ENCODE measurements at places on chromosomes 1 and 21.
A peak's percentile ranks its signal among the peaks of the same experiment; 100 is the strongest.

GRCh38 chr1:55214934-55215193, 300 bp downstream of the USP24 start:
- peak; percentile 26 for DNase-seq

DNA sequence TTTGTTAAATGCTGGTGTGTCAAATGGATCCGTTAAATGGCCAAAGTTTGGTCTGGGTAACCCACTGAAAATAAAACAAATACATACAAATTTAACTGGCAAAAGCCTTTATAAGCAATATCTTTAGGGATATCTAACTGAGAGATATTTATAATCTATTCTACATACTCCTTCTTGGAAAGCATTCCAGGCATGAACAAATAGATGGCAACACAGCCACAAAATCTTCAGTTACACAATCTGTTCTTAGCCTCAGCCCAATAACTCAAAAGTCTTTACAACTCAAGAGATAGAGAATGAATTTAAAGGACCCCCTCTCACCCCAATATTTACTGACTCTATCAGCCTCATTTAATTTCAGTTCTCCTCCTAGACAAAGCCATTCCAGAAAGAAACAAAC, 58.7 kb downstream of the NRDC start:
- no peak for DNase-seq

GRCh38 chr1:159946242-159947187, 1.1 kb upstream of the IGSF9 start:
- no peak for DNase-seq

DNA sequence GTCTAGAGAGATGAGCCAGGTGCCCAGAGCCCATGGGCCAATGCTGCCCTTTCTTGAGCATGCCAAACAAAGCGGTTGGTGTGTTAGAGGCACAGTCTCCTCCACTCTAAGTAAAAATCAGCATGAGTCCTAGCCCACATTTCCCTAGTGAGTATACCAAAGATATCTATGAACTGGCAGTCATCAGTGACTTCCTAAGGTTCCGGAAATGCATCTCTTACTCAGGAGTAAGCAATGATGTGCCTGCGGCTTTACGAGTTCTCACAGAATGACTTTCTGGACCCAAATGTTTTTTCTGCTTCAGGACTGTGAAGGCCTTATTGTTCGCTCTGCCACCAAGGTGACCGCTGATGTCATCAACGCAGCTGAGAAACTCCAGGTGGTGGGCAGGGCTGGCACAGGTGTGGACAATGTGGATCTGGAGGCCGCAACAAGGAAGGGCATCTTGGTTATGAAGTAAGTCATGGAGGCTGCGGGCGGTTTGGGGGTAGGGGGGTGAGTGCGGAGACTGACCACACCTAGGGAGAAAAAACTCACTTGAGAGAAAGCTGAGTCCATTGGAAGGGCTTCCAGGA, 9.2 kb downstream of the PHGDH start:
- DNase-seq: no peak

- DNase-seq: no peak
Measured at GRCh38 chr1:3249631-3250501, 180.9 kb downstream of the PRDM16 start.

DNA sequence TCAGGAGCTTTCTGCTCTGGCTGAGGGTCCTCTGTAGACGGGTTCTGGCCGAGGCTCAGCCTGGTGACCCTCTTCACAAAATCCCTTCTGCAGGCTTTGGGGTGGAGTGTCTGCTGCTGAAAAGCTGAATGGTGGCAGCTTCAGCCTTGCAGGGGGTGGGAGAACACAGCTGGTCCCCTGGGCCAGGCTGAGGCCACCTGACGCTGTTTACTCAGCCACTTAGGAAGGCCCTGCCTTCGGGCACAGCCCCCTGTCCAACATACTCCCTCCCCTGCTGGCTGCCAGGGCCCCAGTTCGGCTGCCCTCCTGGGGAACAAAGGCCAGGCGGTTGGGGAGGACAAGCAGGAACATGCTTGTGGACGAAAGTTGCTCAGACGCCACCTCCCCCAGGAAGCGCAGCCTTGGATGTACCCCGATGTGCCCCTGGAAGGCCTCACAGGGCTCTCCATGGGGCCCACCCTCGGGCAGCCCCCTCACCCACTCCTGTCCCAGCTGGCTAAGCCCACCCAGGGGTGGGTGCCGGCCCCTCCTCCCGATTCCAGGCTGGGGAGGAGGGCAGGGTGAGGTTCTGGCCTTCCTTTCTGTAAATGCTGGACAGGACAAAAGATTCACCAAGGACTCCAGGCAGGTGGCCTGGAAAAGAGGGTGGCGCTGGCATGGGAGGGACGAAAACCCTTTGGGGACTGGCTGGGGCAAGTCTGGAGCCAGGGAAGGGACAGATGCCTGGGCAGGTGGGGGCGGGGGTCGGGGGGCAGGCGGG, at the start of gene ANKRD65:
Gene ANKRD65, minus strand, starts transcription at position 130 of the 760 bp plus-strand sequence. CDS start 271 bp downstream, outside the sequence.
- no peak for DNase-seq

DNA sequence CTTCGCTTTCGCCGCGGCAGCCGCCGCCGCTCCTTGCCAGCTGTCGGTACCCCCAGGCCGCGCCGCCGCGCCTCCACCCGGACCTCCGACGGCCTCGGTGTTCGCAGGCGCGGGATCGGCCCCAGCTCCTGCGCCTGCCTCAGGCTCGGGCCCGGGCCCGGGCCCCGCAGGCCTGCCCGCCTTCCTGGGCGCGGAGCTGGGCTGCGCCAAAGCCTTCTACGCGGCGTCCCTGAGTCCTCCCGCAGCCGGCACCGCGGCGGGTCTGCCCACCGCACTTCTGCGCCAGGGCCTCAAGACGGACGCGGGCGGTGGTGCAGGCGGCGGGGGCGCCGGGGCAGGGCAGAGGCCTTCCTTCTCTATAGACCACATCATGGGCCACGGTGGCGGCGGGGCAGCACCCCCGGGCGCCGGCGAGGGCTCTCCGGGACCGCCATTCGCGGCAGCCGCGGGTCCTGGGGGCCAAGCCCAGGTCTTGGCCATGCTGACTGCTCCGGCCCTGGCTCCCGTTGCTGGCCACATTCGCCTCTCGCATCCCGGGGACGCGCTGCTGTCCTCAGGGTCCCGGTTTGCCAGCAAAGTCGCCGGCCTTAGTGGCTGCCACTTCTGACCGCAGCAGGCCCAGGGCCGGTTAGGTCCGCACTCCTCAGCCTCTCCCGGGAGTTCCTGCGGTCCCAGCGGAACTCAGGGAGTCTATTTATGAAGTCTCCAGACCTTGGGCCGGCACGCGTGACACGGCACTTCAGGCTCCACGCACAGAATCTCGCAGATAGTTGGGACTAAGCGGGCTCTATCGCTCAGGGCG, 1.4 kb downstream of the FOXD2 start:
- DNase-seq: no peak

- DNase-seq: no peak
Measured at GRCh38 chr1:241714321-241715218, 62.5 kb downstream of the WDR64 start.

GRCh38 chr1:169877800-169878491, 15.8 kb downstream of the SCYL3 start:
- DNase-seq: no peak
